ENCODE measurements at places on chromosomes 4 and X.

GRCh38 chr4:126264839-126265238 is 950.1 kb downstream of the FAT4 start:
- no peak for DNase-seq

DNA sequence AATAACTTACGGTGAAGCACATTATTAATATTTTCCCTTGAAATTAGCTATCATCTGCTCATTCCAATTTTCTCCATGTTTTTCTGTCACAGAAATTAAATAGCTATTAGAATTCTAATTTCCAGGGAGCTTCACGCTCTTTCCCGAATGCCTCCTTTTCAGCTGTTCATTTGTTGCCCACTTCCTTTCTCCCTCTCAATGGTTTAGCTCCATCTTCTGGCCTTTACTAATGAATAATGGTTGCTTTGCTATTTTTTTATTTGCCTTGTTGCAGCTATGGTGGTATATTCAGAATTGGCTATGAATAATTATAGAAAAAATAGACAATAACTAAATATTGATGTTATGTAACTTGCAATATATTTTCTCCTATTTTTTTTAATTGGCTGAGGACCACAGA is 70.5 kb downstream of the GRIA2 start:
- DNase-seq = no peak

GRCh38 chr4:80419946-80420345 is 84.4 kb downstream of the CFAP299 start:
- DNase-seq = no peak

- DNase-seq = no peak
Measured at GRCh38 chrX:102599951-102600579, 750 bp downstream of the ARMCX5 start.

DNA sequence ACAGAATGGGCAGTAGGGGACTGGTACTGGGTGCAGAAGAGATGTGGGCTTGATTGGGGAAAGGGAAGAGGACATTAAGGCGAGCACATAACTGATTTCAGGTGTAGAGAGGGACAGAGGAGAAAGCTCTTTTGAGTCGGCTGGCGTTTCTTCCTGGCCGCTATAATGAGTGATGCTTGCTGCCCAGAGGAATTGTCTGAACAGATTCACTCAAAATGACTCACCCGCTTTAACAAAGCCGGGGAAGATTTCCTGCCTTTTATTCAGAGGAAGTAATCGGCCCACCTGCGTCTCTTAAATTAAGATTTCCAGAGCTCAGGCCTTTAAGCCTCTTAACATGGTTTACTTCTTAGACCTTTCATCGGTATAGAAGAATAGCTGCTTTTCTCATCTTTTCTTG is 102.1 kb upstream of the AP1S2 start:
- no peak for DNase-seq

- no peak for DNase-seq
Measured at GRCh38 chrX:22069586-22069985, 37.5 kb downstream of the PHEX start.

- DNase-seq = no peak
Measured at GRCh38 chrX:117522725-117523700, 593.6 kb downstream of the KLHL13 start.

DNA sequence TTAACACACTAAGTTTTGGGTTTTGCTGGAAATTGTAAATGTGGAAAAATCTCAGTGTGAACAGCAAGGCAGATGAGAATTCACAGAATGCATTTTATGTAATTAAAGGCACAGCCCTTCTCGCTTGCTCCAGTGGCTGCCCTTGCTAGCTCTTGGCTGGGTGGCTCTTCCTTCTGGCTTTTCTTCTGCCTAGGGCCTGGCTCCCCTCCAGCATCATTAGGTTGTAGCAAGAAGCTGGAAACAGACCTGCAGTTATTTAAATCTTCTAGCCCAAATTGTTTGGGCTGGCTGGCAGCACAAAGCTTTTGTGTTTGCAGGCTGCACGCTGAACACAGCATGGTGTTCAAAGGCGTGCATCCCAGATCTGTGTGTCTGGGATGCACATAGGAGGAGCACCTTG is 56.5 kb downstream of the LIMCH1 start:
- DNase-seq = no peak

DNA sequence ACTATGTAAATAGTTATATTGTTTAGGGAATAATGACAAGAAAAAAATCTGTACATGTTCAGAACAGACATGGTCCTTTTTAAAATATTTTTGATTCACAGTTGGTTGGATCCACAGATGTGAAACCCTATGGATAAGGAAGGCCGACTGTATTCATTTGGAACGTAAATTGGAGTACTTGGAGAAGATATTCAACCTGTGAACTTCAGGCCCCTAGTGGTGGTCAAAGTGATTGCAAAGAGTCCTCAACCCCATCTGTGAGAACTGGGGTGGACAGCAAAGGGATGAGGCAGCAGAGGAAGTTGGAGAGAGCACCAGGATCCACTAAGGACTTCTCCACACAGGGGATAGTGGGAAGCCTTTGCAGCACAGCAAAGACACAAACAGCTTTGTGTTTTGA is 6.2 kb upstream of the CXCL13 start:
- DNase-seq = no peak

GRCh38 chr4:70449220-70449619 is 22.8 kb upstream of the MUC7 start:
- no peak for DNase-seq

GRCh38 chrX:53379747-53380146 is 42.7 kb downstream of the SMC1A start:
- no peak for DNase-seq

DNA sequence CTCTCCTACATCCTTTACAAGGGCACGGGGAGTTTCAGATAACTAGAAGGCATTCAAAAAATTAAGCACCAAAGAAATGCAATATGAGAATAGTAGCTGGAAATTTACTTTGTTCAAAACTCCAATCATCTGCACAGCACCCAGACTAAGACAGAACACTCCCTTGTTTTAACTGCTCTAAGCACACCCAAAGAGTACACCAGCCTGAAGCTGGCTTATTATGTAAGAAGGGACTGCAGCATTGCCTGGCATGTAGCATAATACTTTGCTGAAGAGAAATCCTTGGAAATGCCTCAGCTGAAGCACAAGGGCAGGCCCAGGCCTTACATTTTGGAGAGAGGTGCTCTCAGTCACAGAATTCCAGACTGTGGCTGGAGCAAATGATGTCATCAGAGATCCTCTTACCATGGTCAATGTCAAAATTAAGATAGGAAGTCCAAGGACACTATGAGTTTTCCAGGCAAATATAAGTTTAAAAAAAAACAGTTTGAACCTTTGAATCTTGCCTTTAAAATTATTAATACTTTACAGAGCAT is 14.8 kb downstream of the ARHGEF6 start:
- DNase-seq = no peak

DNA sequence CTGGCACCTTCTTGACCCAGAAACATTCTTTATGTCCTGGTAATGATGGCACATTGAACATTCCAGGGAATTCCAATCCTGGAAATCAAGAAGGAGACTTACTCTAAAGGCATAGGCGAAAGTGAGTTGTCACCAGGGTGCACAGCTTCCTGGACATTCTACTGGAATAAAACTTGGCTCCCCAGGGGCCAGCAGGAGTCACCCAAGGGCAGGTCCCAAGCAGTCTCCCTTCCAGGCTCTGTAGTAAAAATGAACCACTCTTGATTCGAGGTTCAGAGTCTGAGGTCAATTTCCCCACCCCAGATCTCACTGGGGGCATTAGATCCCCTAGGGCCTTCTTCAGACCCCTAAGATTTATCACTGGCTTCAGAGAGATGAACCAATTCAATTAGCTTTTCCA is 338.7 kb upstream of the GATB start:
- DNase-seq = no peak

DNA sequence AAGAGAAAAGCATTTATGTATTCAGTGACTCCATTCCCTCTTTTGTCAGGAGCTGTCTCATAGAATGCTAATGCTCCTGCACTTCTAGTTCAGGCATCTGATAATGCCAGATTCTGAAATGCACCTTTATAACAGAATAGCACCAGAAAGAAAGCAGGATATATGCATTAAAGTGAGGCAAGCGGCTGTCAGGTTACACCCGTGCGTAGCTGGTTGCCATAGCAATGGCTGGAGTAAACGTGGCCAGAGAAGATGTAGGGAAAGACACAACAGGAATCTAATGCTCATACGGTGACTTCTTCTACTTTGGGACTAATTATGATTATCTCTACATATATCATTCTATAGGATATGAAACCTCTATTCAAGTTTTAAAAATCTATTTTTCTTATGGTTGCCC is 5.9 kb downstream of the EMCN start:
- no peak for DNase-seq

- no peak for DNase-seq
Measured at GRCh38 chr4:6959261-6959660, 49.6 kb downstream of the TBC1D14 start.

GRCh38 chrX:53312946-53313727 is 31.8 kb upstream of the IQSEC2 start:
- DNase-seq = peak; percentile 25

- no peak for DNase-seq
Measured at GRCh38 chrX:19514791-19515614, at the start of gene MAP3K15. Gene MAP3K15, minus strand, starts transcription at chrX:19515508. Its CDS starts 247 bp downstream, at chrX:19515261.

DNA sequence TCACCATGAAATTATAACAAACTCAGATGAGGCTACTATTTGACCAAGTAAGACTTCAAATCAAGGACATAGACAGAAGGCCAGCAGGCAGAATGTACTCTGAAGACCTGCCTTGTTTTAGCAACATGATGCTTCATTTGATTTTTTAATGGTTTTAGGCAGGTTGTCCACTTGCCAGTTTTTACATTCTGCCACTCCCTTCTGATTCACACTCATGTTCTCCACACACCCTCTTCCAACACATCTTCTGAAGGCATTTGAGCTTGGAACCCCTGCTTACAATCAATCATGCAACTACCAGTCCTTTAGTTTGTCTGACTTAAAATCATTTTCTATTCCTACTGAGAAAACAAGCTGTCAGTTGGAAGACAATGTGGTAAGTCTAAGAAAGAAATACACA is 114.9 kb upstream of the SMIM31 start:
- DNase-seq = no peak

DNA sequence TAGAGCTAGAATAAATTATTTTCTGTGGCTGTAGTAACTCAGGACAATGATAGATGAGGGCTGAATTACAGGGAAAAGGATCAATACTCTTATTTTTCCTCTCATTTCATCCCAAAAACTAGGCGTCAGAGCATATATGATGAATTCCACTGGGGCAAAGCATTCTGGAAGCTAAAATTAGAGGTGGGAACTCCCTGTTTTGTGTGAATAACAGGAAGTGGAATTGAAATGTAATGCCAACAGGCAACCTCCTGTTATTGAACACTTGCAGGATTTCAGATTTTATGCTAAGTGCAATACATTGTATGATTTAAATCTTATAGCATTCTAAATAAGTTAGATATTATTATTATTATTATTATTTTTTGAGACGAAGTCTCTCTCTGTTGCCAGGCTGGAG is 20.9 kb downstream of the HSD17B11 start:
- no peak for DNase-seq

DNA sequence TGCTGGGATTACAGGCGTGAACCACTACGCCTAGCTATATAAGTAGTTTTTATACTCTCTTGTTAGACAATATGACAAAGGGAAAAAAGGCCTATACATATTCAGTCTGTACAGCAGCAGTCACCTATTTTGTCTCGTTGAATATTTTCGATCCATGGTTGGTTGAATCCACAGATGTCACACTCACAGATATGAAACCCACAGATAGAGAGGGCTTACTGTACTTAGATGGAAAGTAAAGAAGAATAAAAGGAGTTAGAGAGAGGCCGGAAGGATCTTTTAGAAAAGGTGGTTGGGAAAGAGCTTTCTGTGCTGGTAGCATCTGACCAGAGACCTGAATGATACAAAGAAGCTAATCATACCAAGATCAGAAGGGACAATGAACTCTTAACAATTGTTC is 38.3 kb upstream of the SPINK2 start:
- no peak for DNase-seq

- DNase-seq = no peak
Measured at GRCh38 chr4:68267433-68267944, 22.0 kb upstream of the TMPRSS11B start.

DNA sequence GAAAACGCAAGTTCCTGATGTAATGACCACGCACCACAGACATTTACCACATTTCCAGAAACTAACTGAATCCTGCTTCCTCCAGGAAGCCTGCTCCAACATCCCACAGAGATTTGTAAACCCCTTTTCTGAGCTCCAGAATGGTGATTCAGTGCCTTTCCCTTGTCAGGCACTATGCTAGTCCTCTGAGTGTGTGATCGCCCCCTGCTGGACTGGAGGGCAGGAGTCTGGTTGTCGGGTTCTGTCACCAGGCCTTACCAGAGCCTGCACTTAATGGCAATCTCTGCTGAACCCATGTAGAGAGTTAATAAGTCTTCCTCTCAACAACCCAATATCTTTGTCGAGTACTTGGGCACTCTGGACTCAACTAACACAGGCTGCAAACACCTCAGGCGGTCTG is 14.5 kb upstream of the KDM5C start:
- no peak for DNase-seq

- no peak for DNase-seq
Measured at GRCh38 chr4:150439451-150439933, 142.5 kb upstream of the MAB21L2 start.

DNA sequence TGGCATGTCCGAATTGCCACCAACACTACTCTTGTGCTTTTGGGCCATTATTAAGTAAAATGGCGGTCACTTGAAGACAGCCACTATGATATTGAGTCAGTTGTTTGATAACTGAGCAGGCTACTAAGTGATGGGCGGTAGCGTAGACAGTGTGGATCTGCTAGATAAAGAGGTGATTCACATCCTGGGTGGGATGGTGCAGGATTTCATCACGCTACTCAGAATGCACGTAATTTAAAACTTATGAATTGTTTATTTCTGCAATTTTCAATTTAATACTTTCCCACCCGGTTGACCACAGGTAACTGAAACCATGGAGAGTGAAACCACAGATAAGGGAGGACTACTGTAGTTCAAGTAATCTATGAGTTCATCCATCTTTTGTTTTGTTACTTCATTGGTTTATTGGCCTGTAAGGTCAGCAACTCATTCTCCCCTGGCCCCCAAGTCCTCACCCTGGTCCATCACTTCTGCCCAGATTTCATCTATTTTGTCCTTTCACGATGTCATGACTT is 2.9 kb downstream of the ARAF start:
- DNase-seq = no peak

- no peak for DNase-seq
Measured at GRCh38 chr4:142840516-142841123, 5.5 kb downstream of the INPP4B start.

DNA sequence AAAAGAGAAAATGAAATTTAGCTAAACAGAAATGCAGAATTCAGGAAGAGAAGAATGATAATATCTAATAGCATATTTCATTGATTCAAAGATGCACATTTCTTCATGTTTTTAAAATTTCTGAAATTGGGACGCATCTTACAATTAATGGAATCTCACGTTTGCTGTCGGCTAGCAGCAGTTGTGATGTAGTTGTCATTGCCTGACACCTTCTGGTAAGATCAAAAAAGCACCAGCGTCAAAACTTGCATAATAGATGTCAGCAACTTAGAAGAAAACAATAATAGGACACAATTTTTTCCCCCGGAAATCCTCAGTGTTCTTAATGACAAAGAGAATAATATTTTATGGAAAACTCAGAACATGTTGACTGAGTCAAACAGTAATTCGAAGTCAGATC is 29.8 kb upstream of the SLC7A3 start:
- no peak for DNase-seq

Measured in stimulated activated CD4-positive, alpha-beta T cell treated with anti-CD3 and anti-CD28 coated beads, Interleukin-15, amount 100 ng/mL, for 1 hour (primary cell).